ENCODE measurements at places on chromosomes 12 and 14. TPM values are rescaled to one million over a fixed set of nuclear protein-coding genes. Genes with fewer than 3 reads are reported as not detected.

OR4E2 gene
- total RNA-seq, result not detected

DNA sequence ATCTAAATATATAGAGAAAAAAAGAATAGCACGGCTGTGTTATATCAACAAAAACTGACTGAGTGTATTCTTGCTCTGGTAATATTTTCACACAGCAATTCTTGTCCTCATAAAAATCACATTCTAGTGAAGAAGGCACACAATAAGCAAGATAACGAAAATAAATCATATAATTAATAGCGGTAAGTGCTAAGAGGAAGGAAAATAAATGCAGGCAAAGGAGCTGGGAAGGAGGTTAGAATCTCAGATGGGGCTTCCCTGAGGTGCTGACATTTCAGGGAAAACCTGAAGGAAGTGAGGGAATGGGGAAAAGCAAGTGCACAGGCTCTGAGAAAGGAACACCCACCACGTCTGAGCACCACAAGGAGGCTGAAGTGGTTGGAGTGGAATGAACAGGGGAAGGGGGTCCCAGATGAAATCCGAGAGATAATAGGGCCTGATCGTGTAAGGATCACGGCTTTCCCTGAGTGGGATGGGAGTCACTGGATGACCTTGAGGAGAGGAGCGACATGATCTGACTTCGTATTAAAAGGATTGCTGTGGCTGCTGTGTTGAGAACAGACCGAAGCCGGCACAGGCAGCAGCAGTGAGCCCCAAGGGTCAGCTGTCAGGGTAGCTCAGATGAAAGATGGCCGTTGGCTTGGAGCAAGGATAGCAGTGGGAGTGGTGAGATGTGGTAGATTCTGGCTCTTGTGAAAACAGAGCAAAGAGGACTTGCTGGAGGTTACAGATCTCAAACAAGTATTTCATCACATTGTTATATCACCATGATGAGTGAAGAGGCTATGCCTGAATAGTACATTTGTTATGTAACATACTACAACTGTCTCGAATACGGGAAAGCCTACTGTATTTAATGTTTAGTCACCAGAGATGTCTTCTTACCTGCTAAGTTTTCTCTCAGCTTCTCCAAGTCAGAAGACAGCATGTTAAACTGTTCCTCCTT, 67.1 kb upstream of the VPS33A start:
- H3K27ac ChIP-seq, result no peak overlapping the region
- no peaks in the 10 kb centered on the region for H3K4me1 ChIP-seq
- no peak overlapping the region for H3K4me3 ChIP-seq

- no peaks in the 10 kb centered on the region for H3K36me3 ChIP-seq
- no peak overlapping the region for H3K27ac ChIP-seq
- no peak for DNase-seq
- H3K4me3 ChIP-seq, result no peak overlapping the region
- H3K27me3 ChIP-seq, result no peaks in the 10 kb centered on the region
- H3K4me1 ChIP-seq, result no peaks in the 10 kb centered on the region
These were observed 242.5 kb downstream of the RBM19 start for GRCh38 chr12:113723631-113724030.

DNA sequence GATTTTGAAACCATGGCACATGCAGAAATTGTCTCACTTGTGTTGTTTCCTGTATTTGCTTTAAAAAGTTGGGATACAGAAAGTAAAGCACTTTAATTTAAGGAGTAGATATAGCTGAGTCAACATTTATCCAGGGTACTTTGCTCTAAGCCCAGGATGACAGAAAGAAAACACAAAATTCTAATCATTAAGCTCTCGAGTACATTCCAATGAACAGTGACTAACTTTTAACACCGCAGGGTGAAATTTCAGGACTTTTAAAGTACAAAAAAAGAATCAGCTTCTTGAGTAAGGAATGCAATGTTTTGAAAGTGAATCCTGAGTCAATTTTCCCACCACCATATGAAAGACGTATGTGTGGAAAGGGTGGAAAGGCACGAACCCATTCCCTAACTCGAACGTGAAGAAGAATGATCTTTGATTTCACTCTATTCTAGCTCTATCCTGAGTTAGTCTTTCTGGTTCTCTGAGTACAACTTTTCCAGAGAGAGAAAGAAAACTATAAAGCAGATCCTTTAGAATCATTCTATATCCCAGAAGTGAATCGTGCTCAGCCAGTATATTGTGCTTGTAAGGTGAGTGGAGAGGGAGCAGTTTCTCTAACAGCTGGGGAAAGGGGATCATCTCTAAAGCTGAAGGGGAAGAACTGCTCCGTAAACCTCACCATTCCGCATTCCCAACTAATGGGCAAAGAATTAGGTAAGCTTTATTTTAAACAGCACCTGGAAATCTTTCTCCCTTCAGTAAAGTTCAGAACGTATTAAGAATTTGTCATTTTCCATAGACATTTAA, 779.0 kb upstream of the FLRT2 start:
- H3K27ac ChIP-seq, result no peak overlapping the region
- H3K4me3 ChIP-seq, result no peak overlapping the region
- peak; percentile 13 for DNase-seq
- no peaks in the 10 kb centered on the region for H3K36me3 ChIP-seq
- H3K27me3 ChIP-seq, result no peaks in the 10 kb centered on the region

- no peak overlapping the region for H3K4me3 ChIP-seq
- peak; percentile 25 for DNase-seq
- H3K4me1 ChIP-seq, result peaks cover 23% of the 10 kb centered on the region
These were observed 385.9 kb downstream of the EGLN3 start for GRCh38 chr14:33564774-33565630.
